RWPE2 (cell line): ENCODE measurements at places on chromosomes 11 and 22.
A peak's percentile ranks its signal among the peaks of the same experiment; 100 is the strongest.

- no peak for DNase-seq
These were observed 27.1 kb downstream of the SYT13 start for GRCh38 chr11:45258982-45259530.

DNA sequence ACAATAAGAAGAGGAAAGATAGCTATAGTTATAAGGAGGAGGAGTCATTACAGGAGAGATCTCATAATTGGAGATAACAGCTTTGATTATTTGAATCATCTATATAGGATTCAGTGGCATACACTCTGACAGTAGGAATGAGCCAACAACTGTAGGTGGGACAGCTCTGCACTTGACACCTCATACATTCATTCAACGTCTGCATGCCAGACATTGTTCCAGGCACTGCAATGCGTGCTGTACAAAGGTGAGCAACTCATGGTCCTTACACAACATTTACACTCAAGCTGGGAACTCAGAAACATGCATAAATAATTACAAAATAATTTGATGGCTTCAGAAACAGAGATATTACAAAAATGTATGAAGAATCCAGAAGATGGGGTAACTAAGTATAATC is 154.3 kb downstream of the MSANTD4 start:
- no peak for DNase-seq

DNA sequence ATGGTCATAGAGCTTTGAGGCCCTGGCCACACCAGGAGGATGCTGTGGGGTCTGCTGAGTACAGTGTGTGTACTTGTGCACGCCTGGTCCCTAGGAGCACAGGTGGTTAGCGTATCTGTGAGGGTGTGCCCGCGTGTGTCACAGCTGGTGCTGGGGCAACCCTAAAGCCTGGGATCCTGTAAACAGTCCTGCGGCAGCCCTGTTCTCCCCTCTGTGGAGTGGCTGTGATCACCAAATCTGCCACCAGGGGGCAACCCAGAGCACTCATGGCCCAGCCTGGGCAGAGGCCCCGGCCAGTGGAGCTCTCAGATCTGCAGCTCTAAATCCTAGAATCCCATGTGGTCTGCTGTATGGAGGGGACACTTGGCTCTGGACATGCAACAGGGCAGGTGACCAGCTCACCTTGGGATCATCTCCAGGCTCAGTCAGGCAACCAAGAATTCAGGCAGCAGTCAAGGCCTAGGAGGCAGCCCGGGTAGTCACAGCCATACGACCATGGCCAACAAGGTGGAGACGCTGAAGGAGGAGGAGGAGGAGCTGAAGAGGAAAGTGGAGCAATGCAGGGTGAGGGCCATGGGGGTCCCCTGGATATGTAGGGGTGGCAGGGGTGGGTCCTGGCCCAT is 3.9 kb downstream of the SH3BP1 start:
- peak; percentile 69 for DNase-seq

DNA sequence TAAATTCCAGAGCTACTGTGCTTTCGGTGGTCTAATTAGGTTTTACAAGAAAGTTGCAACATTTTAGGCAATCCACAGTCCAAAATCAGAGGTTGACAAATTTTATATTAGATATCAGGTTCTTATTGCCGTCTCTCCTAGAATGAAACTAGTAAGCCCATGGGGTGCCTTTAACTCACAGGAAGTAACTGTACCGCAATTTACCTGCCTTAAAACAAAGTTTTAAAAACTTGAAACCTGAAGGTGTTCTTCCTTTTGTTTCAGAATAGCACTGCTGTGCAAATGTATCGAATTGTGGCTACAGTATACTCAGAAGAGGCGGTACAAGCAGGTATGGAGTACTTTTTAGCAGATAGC is 77.2 kb downstream of the PISD start:
- DNase-seq = no peak

DNA sequence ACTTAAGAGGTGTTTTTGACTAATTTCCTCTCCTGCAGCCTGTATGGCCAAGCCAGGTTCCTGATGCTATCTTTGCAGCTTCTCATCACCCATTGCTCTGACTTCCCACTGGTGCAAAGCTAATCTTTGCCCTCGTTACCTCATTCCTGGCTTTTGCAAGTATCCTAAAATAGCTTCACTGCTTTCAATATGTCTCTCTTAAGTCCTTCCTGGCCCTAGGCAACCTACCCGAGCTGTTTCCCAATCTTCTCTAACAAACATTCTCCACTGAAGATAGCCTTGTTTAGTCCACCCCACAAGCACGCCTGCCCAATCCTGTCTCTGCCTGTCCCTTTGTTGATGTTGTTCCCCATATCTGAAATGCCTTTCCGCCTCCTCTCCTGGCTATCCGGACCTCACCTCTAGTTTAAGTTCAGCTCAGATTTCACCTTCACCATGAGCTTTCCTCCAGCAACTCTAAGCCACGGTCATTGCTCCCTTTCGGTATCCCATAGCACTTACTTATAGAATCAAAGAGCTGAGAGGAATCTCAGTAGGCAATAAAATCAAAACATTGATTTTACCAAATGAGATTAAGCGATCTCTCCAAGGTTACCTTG is 30.1 kb upstream of the CECR2 start:
- DNase-seq = no peak
